ENCODE measurements at places on chromosomes 11 and 22.

DNA sequence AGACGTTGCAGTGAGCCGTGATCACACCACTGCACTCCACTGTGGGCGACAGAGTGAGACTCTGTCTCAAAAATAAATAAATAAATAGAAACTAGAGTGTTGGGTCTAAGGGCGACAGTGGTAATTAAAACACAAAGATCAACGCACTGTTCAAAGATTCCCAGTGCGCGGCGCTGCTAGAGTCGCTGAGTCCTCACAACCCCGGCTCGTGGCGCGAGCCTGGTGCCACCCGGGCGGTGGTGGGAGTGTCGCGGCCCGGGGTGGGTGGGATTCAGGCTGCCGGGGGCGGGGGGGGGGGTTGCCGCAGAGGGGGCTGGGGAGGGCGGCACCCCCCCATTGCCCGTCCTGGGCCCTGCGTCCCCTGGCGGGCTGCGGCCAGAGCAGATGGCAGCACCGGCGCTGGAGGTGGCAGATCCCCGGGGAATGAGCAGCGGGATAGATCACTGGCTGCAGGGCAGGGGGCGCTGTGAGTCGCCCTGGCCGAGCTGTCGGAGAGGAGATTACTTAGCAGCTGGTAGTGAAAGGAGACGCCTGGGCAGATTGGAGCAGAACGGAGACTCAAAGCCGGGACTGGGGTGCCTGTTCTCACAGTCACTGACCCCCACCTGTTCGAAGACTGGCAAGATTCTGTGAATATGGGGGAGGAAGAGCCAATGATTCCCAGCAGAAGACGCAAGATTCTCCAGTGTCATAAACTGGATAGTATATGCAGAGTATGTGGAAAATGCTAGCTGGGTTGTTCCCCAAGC lies 30.2 kb upstream of the APOBEC3A start:
- no peak overlapping the region for H3K27ac ChIP-seq
- peaks cover 3% of the 10 kb centered on the region for H3K4me1 ChIP-seq
- H3K36me3 ChIP-seq: no peaks in the 10 kb centered on the region
- H3K27me3 ChIP-seq: peaks cover 49% of the 10 kb centered on the region

DNA sequence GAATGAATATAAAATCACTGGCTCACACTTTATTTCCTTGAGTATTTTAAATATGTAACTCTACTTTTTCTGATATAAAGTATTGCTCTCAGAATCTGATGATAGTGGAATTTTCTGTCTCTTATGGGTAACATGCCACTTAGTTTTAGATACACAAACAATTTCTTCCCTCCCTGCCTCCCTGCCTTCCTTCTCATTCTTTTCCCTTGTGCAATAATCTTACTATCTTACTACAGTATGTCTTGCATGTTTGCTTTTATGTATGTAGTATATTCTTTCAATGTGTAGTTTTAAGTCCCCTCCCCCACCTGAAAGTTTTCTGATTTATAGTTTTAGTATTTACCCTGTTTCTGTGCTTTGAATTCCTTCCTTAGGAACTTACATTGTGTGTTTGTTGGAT lies 48.4 kb downstream of the INSC start:
- H3K27me3 ChIP-seq: peaks cover 12% of the 10 kb centered on the region
- no peaks in the 10 kb centered on the region for H3K36me3 ChIP-seq
- H3K27ac ChIP-seq: no peak overlapping the region
- no peak for DNase-seq
- H3K4me3 ChIP-seq: no peak overlapping the region

GRCh38 chr22:32539631-32540421 lies 65.2 kb downstream of the FBXO7 start:
- DNase-seq: no peak
- peaks cover 5% of the 10 kb centered on the region for H3K27me3 ChIP-seq
- H3K4me3 ChIP-seq: no peak overlapping the region
- no peaks in the 10 kb centered on the region for H3K36me3 ChIP-seq
- H3K27ac ChIP-seq: no peak overlapping the region
- H3K4me1 ChIP-seq: no peaks in the 10 kb centered on the region

DNA sequence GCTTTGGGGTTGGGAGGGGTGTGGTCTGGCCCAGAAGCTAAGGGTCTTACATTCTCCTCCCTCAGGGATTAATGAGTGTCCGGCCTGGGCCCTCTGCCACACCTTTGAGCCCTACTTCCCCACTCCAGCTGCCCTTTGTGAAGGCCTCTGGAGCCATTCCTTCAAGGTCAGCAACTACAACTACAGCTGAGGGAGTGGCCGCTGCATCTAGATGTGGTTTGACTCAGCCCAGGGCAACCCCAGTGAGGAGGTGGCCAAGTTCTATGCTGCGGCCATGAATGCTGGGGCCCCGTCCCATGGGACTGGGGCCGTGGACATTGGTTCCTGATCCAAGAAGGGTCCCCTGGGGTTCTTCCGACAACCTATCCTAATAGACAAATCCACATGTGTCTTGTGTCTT lies 14.3 kb upstream of the FOLR1 start:
- peaks cover 4% of the 10 kb centered on the region for H3K27me3 ChIP-seq
- no peaks in the 10 kb centered on the region for H3K36me3 ChIP-seq
- no peak overlapping the region for H3K4me3 ChIP-seq
- H3K27ac ChIP-seq: no peak overlapping the region

DNA sequence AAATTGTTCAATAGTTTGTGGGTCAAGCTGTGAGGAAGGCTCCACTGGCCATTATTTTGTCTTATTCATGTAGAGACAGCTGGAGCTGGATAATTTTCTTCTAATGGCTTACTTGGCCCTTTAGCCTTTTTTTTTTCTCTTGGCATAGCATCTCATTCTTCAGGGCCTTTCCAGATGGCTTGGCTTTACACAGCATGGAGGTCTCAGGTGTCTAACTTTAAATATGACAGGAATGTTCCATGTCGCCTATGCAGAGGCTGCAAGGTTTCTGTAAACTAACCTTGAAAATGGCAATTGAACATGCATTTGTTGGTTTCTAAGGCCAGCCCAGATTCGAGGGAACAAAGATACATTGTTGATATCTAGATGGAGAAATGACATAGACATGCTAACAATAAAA lies 247.9 kb upstream of the CNTN5 start:
- H3K36me3 ChIP-seq: no peaks in the 10 kb centered on the region
- no peaks in the 10 kb centered on the region for H3K27me3 ChIP-seq
- DNase-seq: no peak

GRCh38 chr11:65586676-65587075 lies 8.9 kb downstream of the KCNK7 start:
- peaks cover 22% of the 10 kb centered on the region for H3K36me3 ChIP-seq
- H3K27ac ChIP-seq: peak overlapping the region; percentile 31
- H3K4me1 ChIP-seq: peaks cover 41% of the 10 kb centered on the region
- no peak for DNase-seq
- H3K27me3 ChIP-seq: no peaks in the 10 kb centered on the region
- H3K4me3 ChIP-seq: no peak overlapping the region

- no peaks in the 10 kb centered on the region for H3K36me3 ChIP-seq
- no peaks in the 10 kb centered on the region for H3K27me3 ChIP-seq
- H3K27ac ChIP-seq: no peak within 1 kb of the TSS
Measured at GRCh38 chr11:441418-442274, at the start of gene ANO9. Gene ANO9, minus strand, starts transcription at chr11:442011. Its CDS starts 85 bp downstream, at chr11:441926.

- H3K4me1 ChIP-seq: no peaks in the 10 kb centered on the region
- H3K27ac ChIP-seq: no peak overlapping the region
- DNase-seq: no peak
- H3K4me3 ChIP-seq: no peak overlapping the region
Measured at GRCh38 chr11:119664063-119664572, 64.9 kb downstream of the NECTIN1 start.

GRCh38 chr22:48618326-48618725 lies 1209.3 kb downstream of the BRD1 start:
- H3K4me3 ChIP-seq: no peak overlapping the region
- no peaks in the 10 kb centered on the region for H3K4me1 ChIP-seq
- H3K27me3 ChIP-seq: no peaks in the 10 kb centered on the region
- DNase-seq: no peak
- no peaks in the 10 kb centered on the region for H3K36me3 ChIP-seq

DNA sequence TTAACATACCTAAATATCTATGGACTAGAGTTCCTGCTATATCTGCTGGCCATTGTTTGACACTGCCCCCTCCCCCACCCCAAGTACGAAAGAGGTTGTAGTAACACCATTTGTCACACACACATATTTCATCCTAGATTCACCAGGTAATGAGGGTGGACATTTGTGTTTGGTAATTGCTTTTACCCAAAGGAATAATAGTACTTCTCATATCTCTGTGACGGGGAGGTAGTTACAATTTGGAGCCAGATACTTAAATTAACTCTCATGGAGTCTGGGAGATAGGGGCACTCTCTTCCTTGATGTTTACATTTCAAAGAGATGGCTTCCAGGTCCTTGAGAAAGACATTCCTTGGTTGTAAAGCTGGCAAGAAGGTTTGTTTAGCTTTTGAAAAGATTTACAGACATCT lies 38.7 kb downstream of the REXO2 start:
- peaks cover 7% of the 10 kb centered on the region for H3K27me3 ChIP-seq
- H3K36me3 ChIP-seq: no peaks in the 10 kb centered on the region
- H3K4me3 ChIP-seq: no peak overlapping the region

GRCh38 chr11:65947133-65947532 lies 1.9 kb downstream of the TSGA10IP start:
- H3K27ac ChIP-seq: no peak overlapping the region
- no peak overlapping the region for H3K4me3 ChIP-seq
- no peaks in the 10 kb centered on the region for H3K4me1 ChIP-seq
- DNase-seq: no peak
- peaks cover 2% of the 10 kb centered on the region for H3K27me3 ChIP-seq

DNA sequence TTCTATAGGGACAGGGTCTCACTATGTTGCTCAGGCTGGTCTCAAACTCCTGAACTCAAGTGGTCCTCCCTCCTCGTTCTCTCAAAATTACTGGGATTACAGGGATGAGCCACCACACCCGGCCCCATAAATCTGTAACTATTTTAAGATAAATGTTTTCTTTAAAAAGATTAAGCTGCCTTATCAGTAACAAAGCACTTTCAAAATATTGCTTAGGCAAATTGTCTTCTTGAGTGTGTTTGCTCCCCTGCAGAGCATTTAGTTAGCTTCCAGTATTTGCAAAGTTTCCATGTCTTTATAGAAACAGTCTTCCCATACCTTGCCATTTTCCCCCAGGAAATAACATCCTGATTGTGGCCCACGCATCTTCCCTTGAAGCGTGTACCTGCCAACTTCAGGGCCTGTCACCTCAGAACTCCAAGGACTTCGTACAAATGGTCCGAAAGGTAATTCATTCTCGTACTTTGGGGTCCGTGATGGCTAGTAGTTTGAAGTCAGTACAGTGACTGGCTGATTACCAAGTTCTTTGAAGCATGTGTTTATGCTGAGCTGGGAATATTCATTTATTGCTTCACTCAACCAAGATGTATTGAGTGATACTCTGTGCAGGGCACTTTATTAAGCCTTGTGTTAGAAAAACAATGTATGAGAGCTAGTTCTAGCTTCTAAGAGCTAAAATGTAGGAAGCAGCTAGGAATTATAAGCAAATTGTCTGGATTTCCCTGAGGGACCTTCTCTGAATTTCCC lies 30.4 kb upstream of the CRTAM start:
- peaks cover 54% of the 10 kb centered on the region for H3K36me3 ChIP-seq
- peaks cover 80% of the 10 kb centered on the region for H3K4me1 ChIP-seq
- peak overlapping the region; percentile 87 for H3K27ac ChIP-seq

- no peak for DNase-seq
- no peaks in the 10 kb centered on the region for H3K27me3 ChIP-seq
- no peaks in the 10 kb centered on the region for H3K36me3 ChIP-seq
- no peak overlapping the region for H3K4me3 ChIP-seq
Measured at GRCh38 chr11:103450241-103450640, 341.0 kb downstream of the DYNC2H1 start.

DNA sequence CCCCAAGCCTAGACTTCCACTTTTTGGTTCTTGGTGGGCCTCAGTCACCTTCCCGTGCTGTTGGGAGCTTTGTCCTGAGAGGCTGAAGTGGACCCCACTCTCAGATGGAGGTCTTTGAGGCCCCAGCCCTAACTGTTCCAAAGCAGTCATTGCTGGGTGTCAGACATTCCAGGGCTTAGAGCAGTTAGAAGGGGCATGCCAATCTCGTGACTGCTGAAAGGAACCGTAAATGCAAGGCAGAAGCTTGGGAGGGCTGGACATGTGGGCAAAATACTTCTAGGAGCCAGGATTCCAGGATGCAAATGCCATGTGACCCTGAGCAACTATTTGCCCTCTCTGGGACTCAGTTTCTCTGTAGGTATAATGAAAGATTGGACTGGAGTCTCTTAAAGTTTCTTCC lies 118.8 kb upstream of the CRYBB3 start:
- no peaks in the 10 kb centered on the region for H3K27me3 ChIP-seq
- no peak overlapping the region for H3K27ac ChIP-seq
- DNase-seq: no peak
- H3K4me1 ChIP-seq: peaks cover 67% of the 10 kb centered on the region
- no peak overlapping the region for H3K4me3 ChIP-seq
- H3K36me3 ChIP-seq: no peaks in the 10 kb centered on the region

DNA sequence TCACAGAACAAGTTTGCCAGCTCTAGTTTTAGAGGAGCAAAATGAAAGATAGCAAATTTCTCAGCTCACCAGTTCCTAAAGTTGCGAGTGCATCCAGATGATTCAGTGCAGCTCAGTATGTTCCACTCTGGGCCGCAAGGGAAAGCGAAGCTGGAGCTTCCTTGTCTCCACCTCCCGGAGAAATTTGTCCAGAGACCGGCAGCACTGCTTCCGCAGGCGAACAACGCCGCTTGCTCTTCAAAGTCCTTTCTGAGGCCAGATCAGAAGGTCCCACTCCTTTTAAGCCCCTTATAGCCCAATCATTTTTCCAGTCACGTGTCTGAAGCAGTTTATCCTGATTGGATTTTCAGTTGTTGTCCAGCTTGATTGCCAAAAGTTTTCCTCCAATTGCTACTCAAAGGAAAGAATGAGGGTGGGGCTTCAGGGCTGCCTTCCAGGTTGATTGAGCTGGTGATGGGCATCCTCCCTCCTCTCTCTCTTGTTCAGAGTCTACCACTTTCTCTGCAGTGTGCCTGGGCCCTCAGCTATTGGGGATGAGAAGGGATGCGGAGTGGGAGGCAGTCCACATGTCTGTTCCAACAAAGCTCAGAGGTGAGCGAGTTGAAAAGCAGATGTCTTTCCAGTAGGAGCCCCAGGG lies at the start of gene ZNF280A:
Gene ZNF280A, minus strand, starts transcription at position 251 of the 637 bp plus-strand sequence. CDS start 4,640 bp downstream, outside the sequence.
- H3K4me3 ChIP-seq: no peak within 1 kb of the TSS
- no peaks in the 10 kb centered on the region for H3K36me3 ChIP-seq
- no peak for DNase-seq
- no peaks in the 10 kb centered on the region for H3K4me1 ChIP-seq
- H3K27me3 ChIP-seq: peaks cover 23% of the 10 kb centered on the region

- no peak for DNase-seq
- no peak overlapping the region for H3K4me3 ChIP-seq
Measured at GRCh38 chr22:42788021-42788420, 67.4 kb upstream of the A4GALT start.

GRCh38 chr11:130000552-130001176 lies 2.0 kb downstream of the PRDM10 start:
- no peak for DNase-seq
- H3K4me1 ChIP-seq: peaks cover 41% of the 10 kb centered on the region
- peak overlapping the region; percentile 94 for H3K27ac ChIP-seq
- peak overlapping the region; percentile 88 for H3K4me3 ChIP-seq
- H3K27me3 ChIP-seq: no peaks in the 10 kb centered on the region

DNA sequence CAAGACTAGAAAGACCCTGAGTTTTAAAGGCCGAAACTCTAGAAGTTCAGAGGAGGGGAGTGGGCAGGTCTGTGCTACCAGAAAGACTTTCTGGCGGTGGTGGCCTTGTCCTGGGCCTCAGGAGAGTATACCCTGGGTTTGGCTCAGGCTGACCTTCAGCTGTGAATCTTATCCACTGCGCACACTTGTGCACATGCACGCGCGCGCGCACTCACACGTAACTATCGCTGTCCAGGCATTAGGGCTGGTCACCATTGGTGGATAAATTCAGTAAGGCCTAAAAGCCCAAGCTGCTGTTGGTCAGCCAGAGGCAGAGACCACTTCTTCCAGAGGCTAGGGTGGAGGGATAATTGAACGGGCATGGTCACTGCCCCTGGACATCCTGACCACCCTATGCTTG lies 25.1 kb downstream of the ARHGEF17 start:
- H3K4me1 ChIP-seq: peaks cover 3% of the 10 kb centered on the region
- DNase-seq: no peak
- no peaks in the 10 kb centered on the region for H3K27me3 ChIP-seq
- no peaks in the 10 kb centered on the region for H3K36me3 ChIP-seq
